ENCODE measurements at places on chromosomes 6 and 20. TPM values are rescaled to one million over a fixed set of nuclear protein-coding genes. Genes with fewer than 3 reads are reported as not detected.

SLC26A8 gene
- not detected for total RNA-seq

GPR63 gene
- total RNA-seq = not detected

HRH3 gene
- total RNA-seq = not detected

NKX2-2 gene
- not detected for total RNA-seq

HLA-DPB1 gene
- 1.6 TPM for total RNA-seq

XKR7 gene
- total RNA-seq = not detected

HTR1B gene
- total RNA-seq = 31.8 TPM

HLA-E gene
- total RNA-seq = 565 TPM

POM121L2 gene
- total RNA-seq = not detected

MEI4 gene
- total RNA-seq = under 0.01 TPM

TMEM74B gene
- total RNA-seq = 1.1 TPM

FAM229B gene
- total RNA-seq = 5.9 TPM

PAK5 gene
- total RNA-seq = not detected

PROKR2 gene
- not detected for total RNA-seq

KIAA1755 gene
- total RNA-seq = 0.19 TPM

WFDC5 gene
- not detected for total RNA-seq

EMILIN3 gene
- total RNA-seq = not detected

ATP9A gene
- total RNA-seq = 40.5 TPM

CGA gene
- not detected for total RNA-seq

OXT gene
- total RNA-seq = not detected

MAFB gene
- total RNA-seq = 5.9 TPM

ISM1 gene
- total RNA-seq = not detected

RARS2 gene
- 31.0 TPM for total RNA-seq

CLVS2 gene
- total RNA-seq = not detected

ASIP gene
- not detected for total RNA-seq

ZNF334 gene
- total RNA-seq = under 0.01 TPM
